Muscle of arm (tissue), 14 donors: ENCODE measurements at places on chromosomes 16 and 17.

DNA sequence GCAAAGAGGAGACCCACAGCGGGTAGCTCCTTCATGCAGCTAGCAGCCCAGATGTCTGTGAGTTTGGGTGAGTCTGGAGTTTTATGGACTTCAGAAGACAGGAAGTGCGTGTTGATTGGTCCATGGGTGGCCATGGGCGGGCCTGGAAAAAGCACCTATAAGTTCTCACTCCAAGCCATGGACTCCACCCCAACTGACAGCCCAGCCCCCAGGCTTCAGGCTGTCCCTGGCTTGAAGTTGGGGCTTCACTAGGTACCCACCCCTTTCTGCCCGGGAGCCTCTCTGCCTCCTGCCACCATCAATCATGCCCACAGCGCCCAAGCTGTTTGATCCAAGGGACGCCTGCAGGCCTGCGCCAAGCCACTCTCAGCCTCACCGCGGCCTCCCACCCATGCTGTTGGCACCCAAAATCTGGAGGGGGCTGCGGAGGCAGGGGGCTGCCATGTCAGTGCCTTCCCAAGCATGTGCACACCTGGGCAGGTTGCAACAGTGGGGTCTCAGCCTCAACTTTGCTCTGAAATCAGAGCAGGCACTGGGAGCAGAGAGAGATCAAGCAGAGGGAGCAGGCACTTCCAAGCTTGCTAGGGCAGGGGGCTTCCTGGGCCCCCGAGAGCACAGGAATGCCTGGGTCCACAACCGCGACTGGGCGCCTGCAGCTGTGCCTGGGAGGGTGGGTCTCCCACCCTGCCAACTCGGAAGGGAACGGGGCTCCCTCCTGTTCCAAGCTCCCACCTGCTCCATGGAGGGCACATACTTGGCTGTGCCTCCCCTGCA lies 1503.7 kb downstream of the CDH11 start:
- DNase-seq, result no peak

- no peak for DNase-seq
These were observed 41.0 kb downstream of the HOXB1 start for GRCh38 chr17:48489781-48490180.

- no peak for DNase-seq
These were observed 578 bp downstream of the RAC3 start for GRCh38 chr17:82031885-82032627.

- no peak for DNase-seq
These were observed 204.5 kb upstream of the RPL38 start for GRCh38 chr17:73998653-73999645.

- no peak for DNase-seq
These were observed 4.2 kb downstream of the CMTM4 start for GRCh38 chr16:66692341-66692740.

- DNase-seq, result no peak
These were observed 49.2 kb downstream of the PDPK1 start for GRCh38 chr16:2586901-2587480.

DNA sequence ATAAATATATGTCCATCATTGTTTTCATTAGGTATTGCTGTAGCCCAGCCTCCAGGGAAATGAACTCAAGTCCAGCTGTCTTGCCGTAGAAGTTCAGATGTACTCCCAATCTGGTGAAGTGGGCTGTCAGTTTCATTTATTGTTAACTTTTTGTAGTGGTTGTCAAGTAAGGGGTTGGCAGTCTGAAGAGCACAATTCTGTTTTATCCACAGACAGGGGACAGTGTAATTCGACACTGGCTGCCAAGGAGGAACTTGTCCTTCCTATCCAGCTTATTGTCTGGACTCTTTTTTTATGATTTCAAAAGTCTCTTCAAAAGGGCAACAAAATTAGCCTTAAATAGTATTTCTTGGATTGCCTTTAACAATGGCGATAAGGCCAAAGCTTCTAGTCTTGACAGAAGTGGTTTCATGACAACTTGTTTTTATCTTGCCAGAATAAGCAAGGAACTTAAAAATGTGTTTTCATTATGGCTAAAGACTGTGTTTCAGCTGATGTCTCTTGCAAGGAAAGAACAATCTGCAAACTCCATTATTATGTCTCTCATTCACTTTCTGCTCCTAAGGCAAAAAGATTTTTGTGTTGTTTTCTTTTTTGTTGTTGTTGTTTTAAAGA lies 73.9 kb upstream of the TANC2 start:
- DNase-seq, result no peak

- DNase-seq, result no peak
These were observed 7.0 kb upstream of the TMEM235 start for GRCh38 chr17:78224231-78225087.

DNA sequence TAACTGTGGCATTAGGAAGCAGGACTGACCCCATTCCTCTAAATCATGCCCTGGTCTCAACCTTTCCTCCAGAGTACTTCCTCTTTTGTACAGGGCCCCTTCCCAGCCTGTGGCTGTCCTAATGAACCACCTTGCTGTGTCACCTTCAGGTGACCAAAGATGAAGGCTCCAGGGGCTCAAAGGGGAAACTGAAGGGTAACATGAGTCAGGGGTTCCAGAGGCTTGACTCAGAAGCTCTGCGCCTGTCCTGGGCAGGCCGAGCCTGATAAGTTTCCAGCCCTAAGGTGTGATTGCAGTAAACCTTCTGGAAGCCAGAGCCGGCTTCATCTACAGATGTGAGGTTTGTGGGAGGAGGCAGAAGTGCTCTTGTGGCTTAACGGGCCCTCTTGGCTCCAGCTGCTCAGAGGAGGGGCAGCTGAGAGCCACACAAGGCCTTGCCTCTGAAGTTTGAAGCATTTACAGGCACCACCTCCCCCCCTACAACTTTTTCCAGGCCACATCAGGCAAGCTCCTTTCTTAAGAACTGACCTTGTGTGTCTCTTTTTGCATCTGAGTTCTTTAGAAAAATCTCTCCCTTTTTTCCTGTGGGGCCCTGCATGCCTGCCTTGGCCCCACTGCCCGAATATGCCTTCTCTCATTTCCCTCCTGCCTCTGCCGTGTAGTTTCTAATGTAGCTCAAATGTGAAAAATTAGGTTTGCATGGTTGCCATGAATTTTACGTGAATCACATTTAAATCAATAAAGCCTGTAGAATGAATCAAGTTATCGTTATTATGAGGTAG lies 149.9 kb downstream of the CLEC16A start:
- no peak for DNase-seq

- no peak for DNase-seq
These were observed 63.9 kb upstream of the HLF start for GRCh38 chr17:55200904-55201303.

- DNase-seq, result no peak
These were observed 3.1 kb upstream of the NPW start for GRCh38 chr16:2016407-2016922.

GRCh38 chr16:86566601-86566965 lies at the start of gene FOXC2:
TSS of gene FOXC2 (plus strand) at chr16:86566829. CDS start at chr16:86567336, 507 bp downstream.
- peak; percentile 87 for DNase-seq

GRCh38 chr17:49725452-49726130 lies 17.8 kb upstream of the SLC35B1 start:
- no peak for DNase-seq

GRCh38 chr17:59366773-59367656 lies 35.6 kb downstream of the YPEL2 start:
- no peak for DNase-seq

DNA sequence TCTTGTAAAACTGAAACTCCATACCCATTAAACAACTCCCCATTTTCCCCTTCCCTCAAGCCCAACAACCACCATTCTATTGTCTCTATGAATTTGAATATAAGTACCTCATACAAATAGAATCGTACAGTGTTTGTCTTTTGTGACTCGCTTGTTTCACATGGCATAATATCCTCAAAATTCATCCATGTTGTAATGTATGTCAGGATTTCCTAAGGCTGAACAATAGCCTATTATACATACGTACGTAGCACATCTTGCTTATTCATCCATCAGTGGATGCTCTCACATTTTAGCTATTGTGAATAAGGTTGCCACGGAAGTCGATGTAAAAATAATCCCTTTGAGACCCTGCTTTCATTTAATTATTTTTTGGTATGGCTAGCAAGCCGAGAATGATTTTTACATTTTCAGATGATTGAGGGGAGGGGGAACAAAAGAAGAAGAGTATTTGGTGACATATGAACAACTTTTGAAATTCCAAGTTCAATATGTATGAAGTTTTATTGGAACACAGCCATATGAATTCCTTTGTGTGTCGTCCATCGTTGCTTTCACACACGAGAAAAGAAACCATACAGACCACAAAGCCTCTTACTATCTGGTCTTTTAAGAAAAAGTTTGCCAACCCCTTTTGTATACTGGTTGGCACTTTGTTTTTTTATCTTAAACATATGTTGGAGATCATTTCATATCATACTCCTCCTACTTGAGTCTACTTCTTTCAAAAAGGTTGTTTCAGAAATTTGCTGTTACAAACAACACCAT lies 371.2 kb downstream of the NPIPA8 start:
- no peak for DNase-seq

DNA sequence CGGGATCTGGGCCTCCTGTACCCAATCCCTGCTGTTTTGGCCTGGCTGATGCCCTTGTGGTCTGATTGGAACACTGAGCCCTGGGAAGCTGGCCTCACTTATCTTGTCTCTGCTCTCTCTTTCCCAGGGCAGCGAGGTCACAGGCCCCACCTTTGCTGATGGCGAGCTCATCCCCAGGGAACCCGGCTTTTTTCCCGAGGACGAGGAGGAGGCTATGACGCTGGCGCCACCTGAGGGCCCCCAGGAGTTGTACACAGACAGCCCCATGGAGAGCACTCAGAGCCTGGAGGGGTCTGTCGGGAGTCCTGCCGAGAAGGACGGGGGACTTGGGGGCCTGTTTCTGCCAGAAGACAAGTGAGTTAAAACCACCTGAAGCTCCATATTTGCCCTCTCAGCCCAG lies 126.0 kb downstream of the RAB11FIP4 start:
- no peak for DNase-seq

- no peak for DNase-seq
These were observed 56.3 kb downstream of the METRNL start for GRCh38 chr17:83135692-83136091.

GRCh38 chr17:78058001-78058400 lies 70.6 kb downstream of the TMC6 start:
- DNase-seq, result no peak

- no peak for DNase-seq
These were observed 26.4 kb downstream of the TMEM235 start for GRCh38 chr17:78257810-78258322.

DNA sequence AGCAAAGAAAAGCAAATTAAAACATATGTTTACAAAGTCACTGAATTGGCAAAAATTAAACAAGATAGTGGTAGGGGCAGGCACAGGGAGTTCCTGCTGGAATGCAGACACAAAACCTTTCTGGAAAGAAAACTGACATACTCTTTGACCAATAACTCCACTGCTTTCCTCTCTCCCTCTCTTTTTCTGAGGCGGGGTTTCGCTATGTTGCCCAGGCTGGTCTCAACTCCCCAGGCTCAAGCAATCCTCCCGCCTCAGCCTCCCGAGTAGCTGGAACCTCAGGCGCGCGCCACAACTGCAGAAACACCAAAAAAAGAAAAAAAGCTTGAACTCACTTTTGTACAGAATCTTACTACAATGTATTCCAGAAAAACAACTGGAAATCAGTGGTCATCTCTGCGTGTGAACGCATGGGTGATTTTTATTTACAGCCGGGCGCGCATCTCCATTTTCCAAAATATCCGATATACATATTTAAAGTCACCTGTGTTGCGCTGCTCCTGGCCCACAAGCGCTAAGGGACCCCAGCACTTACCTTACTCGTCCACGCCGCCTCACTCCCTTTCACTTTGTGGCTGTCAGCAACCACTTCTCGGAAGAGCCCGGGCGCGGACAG lies 480 bp downstream of the TXNL4B start:
- peak; percentile 31 for DNase-seq

- DNase-seq, result no peak
These were observed 691 bp downstream of the USB1 start for GRCh38 chr16:58001781-58002415.

DNA sequence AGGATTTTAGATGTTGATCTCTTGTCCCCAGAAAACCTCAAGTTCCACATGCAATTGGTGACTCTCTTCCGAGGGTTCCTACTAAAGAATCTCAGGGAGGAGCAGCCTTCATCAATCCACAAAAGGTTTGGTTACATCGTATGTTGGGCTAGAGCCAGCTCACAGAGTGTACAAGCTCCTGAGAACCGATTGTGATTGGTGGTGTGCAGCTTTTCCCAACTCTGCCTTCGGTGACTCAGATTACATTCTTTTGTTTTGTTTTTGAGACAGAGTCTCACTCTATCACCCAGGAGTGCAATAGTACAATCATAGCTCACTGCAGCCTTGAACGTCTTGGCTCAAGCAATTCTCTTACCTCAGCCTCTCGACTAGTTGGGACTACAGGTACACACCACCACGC lies 172.4 kb downstream of the PMP22 start:
- no peak for DNase-seq

DNA sequence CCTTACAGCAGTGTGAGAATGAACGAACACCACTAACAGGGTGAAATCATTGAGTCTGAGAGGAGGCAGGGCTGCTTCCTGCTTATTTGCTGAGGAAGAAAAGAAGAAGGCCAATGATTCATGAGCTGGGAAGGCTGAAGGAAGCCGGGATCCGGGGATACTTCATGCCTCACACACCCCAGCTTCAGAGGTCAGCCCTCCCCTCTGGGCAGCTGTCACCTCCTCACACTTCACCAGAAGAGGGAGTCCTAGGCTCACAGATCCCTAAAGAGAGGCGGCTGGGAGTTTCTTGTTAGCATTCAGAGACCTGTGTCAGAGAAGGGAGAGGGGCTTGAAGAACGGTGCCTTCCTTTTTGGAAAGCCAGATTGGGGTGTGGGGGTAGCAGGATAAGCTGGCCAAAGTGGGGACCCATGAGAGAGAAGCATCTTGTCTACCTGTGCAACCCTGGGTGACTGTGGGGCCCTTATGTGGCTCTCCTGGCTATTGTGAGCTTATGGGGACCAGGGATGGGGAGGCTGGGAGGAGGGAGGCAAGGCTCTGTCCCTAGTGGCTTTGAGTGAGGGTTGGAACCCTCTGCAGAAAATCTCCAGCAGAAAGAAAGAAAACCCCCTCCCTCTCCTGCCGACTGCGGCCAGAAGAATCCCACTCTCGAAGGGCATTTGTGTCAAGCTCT lies 94.6 kb downstream of the RGS9 start:
- peak; percentile 42 for DNase-seq

DNA sequence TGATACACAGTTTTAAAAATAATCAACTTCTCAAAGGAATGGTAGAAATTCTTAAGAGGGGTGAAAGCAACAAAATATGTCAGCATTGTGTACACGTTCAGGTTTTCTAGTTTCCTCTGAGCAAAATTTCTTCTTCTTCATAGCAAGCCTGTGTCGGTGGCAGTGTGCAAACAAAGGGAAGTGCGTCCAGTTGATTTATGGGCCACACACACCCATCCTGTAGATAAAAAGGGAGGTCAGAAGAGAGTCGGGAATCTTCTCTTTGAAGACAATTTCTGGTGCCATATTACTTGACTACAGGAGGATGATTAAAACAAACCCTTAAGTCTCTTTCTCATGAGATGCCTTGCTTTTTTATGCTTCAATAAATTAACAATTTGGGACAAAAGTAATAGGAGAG lies 484.1 kb upstream of the SALL1 start:
- no peak for DNase-seq

- DNase-seq, result no peak
These were observed 15.0 kb upstream of the ADORA2B start for GRCh38 chr17:15929941-15930340.
